NCI-H2081 treated with DMSO at 0.1 percent for 48 hours (cell line): ENCODE measurements at places on chromosomes 13 and 19.

GRCh38 chr19:16849168-16849567, 20.0 kb downstream of the SIN3B start:
- DNase-seq, result no peak

DNA sequence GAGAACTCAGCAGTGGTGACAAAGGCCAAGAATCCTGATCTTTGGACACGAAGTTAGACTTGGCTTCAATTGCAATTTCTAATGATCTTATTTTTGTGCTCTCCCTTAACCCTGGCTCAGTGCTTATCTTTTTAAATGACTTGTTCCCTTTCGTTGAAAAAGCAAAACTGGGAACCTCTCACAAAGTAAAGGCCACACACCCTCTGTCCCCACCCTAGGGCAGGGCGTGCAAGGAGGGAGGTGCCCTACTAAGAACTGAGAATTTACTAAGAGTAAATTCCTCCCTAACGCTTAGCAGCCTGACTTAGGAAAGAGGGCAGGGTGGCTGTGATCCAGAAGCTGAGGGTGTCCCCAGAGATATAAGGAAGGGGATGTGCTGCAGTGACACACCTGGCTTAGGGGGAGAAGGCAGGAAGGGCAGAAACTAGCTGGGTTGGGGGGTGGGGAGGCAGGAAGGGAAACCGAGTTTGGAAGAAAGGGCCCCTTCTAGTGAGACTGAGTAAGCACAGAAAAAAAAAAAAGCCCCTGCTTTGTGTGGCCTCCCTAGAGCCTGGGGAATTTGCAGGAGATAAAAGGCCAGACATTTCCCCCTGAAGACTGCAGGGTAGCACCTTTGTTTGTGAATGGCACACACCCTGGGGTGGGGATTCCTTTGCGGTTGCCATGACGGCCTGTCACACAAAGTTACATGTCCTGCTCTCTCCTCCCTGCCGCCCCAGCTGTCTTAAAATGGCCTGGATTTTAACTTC, 435.1 kb downstream of the EFNB2 start:
- DNase-seq, result no peak

DNA sequence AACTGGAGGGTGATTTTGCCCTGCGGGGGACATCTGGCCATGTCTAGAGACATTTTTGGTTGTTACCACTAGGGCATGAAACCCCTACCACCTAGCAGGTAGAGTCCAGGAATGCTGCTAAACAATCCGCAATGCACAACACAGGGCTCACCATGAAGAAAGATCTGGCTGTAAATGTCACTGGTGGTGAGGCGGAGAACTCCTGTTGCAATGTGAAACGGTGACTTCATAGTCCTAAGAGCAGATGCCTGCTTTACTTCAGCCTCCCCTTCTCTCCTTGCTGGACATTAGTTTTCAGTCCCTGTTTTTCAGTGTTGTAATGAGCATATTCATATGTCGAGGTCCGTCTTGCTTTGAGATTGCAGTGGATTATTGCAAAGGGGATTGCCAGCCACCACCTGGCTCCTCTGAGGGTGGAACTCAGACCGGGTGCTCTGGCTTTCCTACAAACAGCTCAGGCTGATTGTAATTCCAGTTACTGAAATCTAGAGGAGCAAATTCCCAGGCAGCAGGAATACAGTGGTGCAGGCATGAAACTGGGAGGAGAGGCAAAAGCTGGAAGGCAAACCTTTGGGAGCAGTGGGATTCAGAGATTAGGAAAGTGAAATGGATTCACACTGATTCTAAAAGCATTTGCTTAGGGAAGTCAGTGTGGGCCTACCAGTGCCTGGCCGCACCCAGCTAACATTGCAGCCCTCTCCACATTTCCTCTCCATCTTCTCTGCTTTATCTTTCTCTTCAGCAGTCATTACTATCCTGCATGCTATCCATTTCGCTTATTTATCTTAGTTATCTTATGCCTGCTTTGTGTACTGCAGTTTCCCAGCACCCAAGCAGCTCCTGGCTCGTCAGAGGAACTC, 76.1 kb upstream of the PCDH8 start:
- no peak for DNase-seq

GRCh38 chr19:5624018-5624663, 1.3 kb downstream of the SAFB start:
- DNase-seq, result no peak

DNA sequence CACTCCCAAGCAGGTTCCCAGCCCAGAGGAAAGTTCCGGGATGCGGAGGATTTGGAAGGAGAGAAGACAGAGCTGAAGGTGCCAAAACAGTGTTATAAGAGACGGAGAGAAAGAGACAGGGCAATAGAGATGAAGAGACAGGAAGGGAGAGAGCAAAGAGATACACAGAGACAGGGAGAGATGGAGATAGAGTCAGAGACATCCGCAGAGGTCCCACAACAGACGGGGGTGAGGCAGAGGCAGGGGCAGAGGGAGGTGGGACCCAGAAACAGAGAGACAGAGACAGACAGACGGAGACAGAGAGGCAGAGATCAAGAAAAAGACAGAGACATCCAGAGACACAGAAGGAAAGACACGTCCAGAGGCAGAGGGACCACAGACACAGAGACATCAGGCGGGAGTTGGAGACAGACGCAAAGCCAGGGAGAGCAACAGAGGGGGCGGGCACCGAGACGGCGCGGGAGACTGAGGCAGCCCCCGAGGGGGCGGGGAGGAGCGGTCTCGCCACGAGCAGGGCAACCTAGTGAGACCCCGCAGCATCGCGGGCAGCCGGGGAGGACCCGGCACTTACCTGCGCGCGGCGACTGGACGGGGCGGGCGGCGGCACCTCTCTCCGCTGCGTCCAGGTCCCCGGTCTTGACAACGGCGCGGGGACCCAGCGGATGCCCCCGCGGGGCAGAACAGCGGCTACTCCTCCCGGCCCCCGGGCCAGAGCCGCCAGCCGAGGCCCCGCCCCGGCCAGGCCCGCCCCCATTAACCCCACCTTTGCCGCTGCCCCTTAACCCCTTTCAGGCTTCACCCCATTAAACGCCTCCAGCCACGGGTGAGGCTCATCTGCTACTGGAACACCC, at the start of gene GPR4:
Gene GPR4 (minus strand): TSS at position 689 of the 851 bp plus-strand sequence. CDS start 10,346 bp downstream, outside the sequence.
- DNase-seq, result no peak

- DNase-seq, result no peak
These were observed 94.3 kb upstream of the PABPC3 start for GRCh38 chr13:25001476-25002206.
